ENCODE measurements at places on chromosomes 5 and 9.
A peak's percentile ranks its signal among the peaks of the same experiment; 100 is the strongest.

DNA sequence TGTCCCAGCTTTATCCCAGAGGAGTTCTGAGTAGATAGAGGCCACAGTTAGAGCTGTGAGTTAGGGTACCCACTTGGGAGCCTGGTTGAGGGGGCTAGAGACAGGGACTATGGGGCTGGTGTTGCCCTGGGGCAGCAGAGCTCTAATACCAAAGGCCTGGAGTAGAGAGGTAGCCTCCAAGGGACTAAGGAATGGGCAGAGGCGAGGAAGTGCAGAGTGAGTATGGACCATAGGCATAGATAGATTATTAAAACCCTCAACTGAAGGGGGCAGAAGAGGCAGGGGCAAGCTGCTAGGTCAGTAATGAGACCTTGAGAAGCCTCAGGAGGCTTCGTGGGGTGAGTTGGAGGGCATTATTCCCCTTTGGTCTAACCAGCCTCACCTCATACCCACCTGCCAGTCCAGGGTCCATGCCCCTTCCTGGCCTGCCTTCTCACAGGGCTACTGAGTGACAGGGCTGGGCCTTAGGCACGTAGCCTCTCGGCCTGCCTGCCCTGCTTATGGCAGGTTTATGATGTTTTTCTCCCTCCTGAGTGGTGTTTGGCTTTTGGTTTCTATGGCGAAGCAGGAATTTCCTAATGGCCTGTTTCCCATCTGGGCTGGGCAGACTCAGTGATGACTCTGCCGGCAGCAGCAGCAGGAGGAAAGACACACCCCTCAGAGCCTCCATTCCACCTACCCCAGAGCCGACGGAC lies 8.0 kb downstream of the PDLIM4 start:
- H3K27me3 ChIP-seq = no peaks in the 10 kb centered on the region
- DNase-seq = peak; percentile 96
- H3K4me1 ChIP-seq = peaks cover 69% of the 10 kb centered on the region

- no peaks in the 10 kb centered on the region for H3K27me3 ChIP-seq
- H3K4me1 ChIP-seq = no peaks in the 10 kb centered on the region
- no peak overlapping the region for H3K27ac ChIP-seq
- no peak for DNase-seq
- H3K4me3 ChIP-seq = no peak overlapping the region
Measured at GRCh38 chr5:17076272-17076671, 140.2 kb upstream of the MYO10 start.

- peak; percentile 67 for DNase-seq
- H3K27ac ChIP-seq = no peak overlapping the region
- H3K36me3 ChIP-seq = peaks cover 3% of the 10 kb centered on the region
- H3K4me3 ChIP-seq = no peak overlapping the region
- H3K4me1 ChIP-seq = peaks cover 7% of the 10 kb centered on the region
Measured at GRCh38 chr9:100011062-100011681, 87.6 kb downstream of the ERP44 start.

DNA sequence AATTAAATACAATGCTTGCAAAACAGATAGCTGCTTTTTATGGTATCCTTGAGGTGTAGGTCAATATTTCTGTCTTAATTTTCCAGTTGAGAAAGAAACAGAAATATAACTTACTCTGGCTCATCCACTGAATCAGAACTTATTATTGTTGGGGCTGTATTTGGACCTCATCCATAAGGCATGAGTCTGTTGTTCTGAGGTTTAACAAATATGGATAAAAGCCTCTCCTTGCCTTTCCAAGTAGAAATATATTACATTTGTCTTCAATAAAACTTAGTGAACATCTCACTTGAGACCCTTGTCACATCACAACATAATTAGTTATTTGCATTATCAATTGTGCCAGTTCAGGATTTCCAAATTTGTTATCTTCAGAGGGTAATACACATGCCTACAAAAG lies 525.8 kb downstream of the AGTPBP1 start:
- no peak for DNase-seq
- no peak overlapping the region for H3K4me3 ChIP-seq
- no peaks in the 10 kb centered on the region for H3K27me3 ChIP-seq
- no peaks in the 10 kb centered on the region for H3K4me1 ChIP-seq

DNA sequence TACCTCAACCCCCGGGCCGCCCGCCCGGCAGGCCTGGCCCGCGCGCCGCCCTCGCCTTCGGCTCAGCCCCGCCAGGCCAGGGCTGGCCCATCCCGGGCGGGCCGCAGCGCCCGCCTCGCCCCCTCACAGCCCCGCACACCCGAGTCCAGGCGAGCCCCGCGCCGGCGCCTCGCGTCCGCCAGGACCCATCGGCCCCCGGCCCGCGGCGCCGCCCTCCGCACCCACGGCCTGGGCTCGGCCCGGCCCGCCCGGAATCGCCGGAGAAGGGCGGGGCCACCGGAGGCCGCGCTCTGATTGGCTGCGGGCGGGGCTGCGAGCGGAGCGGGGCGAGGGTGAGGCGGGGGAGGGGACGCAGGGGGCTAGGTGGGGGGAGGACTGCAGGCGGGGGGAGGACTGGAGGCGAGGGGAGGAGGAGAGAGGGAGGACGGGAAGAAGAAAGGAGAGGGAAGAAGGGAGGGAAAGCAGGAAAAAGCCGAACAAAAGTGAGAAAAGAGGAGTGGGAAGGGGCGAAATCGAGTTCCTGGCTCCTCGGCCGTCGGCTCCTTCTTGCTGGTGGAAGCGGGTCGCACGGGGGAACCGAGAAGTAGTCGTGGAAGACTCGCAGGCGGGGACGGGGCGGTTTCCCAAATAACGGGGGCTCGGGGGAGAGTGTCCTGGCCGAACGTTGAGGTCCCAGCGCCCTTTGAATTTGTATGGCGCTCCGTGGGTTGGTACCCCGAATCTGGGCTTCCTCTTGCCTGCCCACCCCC lies 472 bp upstream of the UBTD2 start:
- peak; percentile 74 for DNase-seq
- H3K4me1 ChIP-seq = peaks cover 3% of the 10 kb centered on the region
- H3K36me3 ChIP-seq = no peaks in the 10 kb centered on the region
- peak overlapping the region; percentile 94 for H3K4me3 ChIP-seq

GRCh38 chr5:124878583-124879342 lies 132.3 kb upstream of the ZNF608 start:
- H3K4me3 ChIP-seq = no peak overlapping the region
- DNase-seq = no peak
- no peak overlapping the region for H3K27ac ChIP-seq
- H3K36me3 ChIP-seq = no peaks in the 10 kb centered on the region

GRCh38 chr5:147382776-147383175 lies 127.1 kb downstream of the DPYSL3 start:
- no peaks in the 10 kb centered on the region for H3K4me1 ChIP-seq
- peak overlapping the region; percentile 28 for H3K27ac ChIP-seq
- H3K36me3 ChIP-seq = no peaks in the 10 kb centered on the region
- no peaks in the 10 kb centered on the region for H3K27me3 ChIP-seq
- H3K4me3 ChIP-seq = peak overlapping the region; percentile 30
- no peak for DNase-seq

- no peak overlapping the region for H3K27ac ChIP-seq
- H3K4me1 ChIP-seq = no peaks in the 10 kb centered on the region
- no peaks in the 10 kb centered on the region for H3K36me3 ChIP-seq
- no peaks in the 10 kb centered on the region for H3K27me3 ChIP-seq
- DNase-seq = no peak
Measured at GRCh38 chr5:136251502-136252169, 58.7 kb upstream of the SMIM32 start.

GRCh38 chr5:156825688-156826087 lies 24.4 kb upstream of the PPP1R2B start:
- H3K36me3 ChIP-seq = no peaks in the 10 kb centered on the region
- H3K27ac ChIP-seq = no peak overlapping the region
- no peak overlapping the region for H3K4me3 ChIP-seq
- H3K27me3 ChIP-seq = no peaks in the 10 kb centered on the region

DNA sequence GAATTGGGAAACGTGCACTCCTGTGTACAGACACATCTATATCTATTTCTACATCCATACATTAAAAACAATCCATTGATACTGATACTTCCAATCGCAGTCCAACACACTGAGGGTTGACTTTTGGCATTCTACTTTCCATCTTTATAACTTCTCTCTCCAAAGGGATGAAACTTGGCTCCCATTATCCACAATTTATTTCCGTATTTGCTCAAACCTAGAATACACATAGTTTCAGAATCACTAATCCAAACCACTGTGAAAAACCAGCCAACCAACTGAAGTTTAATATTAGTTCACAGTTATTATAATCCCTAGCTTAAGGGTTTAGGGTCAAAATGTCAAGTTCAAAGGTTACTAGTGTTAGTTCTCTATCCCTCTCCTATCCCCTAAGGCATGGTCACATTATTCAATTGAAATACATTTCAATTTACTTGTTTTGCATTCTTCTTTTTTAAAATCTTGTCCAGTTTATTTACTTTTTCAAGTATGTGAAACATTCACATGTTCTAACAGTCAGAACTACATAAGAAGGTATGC lies 156.5 kb downstream of the MED27 start:
- no peak for DNase-seq
- no peaks in the 10 kb centered on the region for H3K4me1 ChIP-seq
- H3K36me3 ChIP-seq = no peaks in the 10 kb centered on the region
- no peaks in the 10 kb centered on the region for H3K27me3 ChIP-seq
- H3K4me3 ChIP-seq = no peak overlapping the region

GRCh38 chr5:175830586-175831300 lies 40.6 kb upstream of the CPLX2 start:
- H3K36me3 ChIP-seq = no peaks in the 10 kb centered on the region
- no peak overlapping the region for H3K4me3 ChIP-seq

GRCh38 chr5:360257-361027 lies 38.9 kb downstream of the AHRR start:
- H3K4me1 ChIP-seq = no peaks in the 10 kb centered on the region
- H3K36me3 ChIP-seq = peaks cover 51% of the 10 kb centered on the region
- H3K27me3 ChIP-seq = no peaks in the 10 kb centered on the region
- no peak overlapping the region for H3K4me3 ChIP-seq
- no peak overlapping the region for H3K27ac ChIP-seq
- no peak for DNase-seq

DNA sequence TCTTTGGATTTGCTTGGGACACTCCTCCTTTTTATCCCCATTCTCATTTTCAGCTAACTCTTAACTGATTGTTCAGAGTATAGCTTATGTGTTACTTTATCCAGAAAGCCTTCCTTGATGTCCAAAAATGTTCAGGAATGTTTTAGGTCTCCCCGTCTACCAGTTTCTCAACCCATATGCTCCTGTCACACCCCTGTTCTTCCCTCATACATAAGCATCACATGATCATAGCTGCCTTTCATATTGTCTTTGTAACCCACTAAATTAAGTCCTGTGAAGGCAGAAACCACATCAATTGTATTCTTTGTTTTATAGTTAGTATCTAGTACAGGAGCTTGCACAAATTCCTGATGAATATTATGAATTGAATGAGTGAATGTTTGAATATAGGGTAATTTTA lies 321.9 kb upstream of the ACTBL2 start:
- H3K4me1 ChIP-seq = peaks cover 4% of the 10 kb centered on the region
- H3K27ac ChIP-seq = no peak overlapping the region
- H3K4me3 ChIP-seq = no peak overlapping the region
- no peaks in the 10 kb centered on the region for H3K27me3 ChIP-seq
- H3K36me3 ChIP-seq = no peaks in the 10 kb centered on the region

GRCh38 chr9:127977884-127978647 lies 2.7 kb downstream of the EEIG1 start:
- no peaks in the 10 kb centered on the region for H3K27me3 ChIP-seq
- H3K36me3 ChIP-seq = no peaks in the 10 kb centered on the region
- peak overlapping the region; percentile 19 for H3K27ac ChIP-seq
- H3K4me1 ChIP-seq = peaks cover 34% of the 10 kb centered on the region
- peak; percentile 80 for DNase-seq

DNA sequence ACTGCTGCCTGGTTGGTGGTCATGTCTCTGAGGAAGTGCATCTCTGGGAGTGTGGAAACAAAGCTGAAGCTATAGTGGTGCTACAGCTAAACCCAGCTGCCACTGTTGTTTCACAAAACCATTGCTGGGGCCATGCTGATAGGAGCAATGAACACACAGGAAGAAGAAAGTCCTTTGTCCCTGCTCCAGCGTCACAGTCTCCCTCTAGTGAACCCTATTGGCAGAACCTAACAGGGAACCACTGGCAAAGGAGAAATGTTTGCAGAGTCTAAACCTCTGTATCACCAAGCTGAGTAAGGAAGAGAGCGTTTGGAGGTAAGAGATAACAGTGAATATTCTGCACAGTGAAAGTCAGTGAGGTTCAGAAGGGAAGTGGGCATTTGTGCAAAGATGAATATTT lies 244.0 kb downstream of the YTHDC2 start:
- H3K27ac ChIP-seq = no peak overlapping the region
- H3K27me3 ChIP-seq = no peaks in the 10 kb centered on the region
- H3K4me1 ChIP-seq = no peaks in the 10 kb centered on the region
- H3K36me3 ChIP-seq = no peaks in the 10 kb centered on the region
- no peak overlapping the region for H3K4me3 ChIP-seq
- DNase-seq = no peak

DNA sequence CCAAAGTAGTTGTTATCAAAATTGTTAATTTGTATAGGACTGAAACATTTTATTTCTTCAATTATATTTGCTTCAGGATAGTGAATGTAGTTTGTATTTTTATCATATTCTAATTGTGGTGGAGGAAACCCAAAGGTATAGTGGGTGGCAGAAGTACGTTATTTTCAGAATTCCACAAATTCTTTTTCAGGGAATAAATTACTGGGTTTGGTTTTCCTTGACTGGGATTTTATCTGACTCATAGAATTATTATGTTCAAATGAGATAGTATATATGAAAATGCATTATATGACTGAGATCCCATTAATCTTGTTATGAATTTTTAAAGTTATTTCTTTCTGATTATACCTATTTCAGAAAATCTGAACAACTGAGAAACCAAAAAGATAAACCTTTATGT lies 73.7 kb downstream of the VPS13A start:
- H3K36me3 ChIP-seq = peaks cover 3% of the 10 kb centered on the region
- H3K27me3 ChIP-seq = no peaks in the 10 kb centered on the region
- no peak for DNase-seq
- H3K4me3 ChIP-seq = no peak overlapping the region

- peak; percentile 50 for DNase-seq
- H3K4me3 ChIP-seq = no peak overlapping the region
- H3K27me3 ChIP-seq = 0 out of 2 replicates have a peak, but pooled peaks cover 1% of the 10 kb centered on the region
- no peaks in the 10 kb centered on the region for H3K4me1 ChIP-seq
- H3K36me3 ChIP-seq = no peaks in the 10 kb centered on the region
Measured at GRCh38 chr5:59328709-59329296, 564.7 kb downstream of the PDE4D start.

DNA sequence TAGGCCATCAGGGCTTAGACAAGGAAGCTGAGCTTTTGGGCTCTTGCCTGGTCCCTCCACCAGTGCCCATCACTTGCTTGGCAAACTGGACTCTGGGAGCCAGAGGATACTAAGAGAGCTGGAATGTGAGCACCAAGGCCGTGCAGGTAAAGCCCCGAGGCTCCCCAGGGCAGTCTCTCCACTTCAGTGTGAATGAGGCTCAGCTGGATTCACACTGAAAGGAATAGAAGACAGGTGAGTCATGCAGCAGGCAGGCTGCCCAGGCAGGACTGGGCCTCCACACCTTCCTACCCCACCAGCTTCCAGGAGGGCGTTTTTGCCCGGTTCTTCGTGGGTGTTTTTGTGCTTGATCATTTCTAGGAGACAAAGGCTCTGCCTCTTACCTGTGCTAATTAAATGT lies 7.3 kb upstream of the CTSV start:
- no peaks in the 10 kb centered on the region for H3K36me3 ChIP-seq
- 0 out of 2 replicates have a peak, but pooled peaks cover 1% of the 10 kb centered on the region for H3K27me3 ChIP-seq
- no peak overlapping the region for H3K4me3 ChIP-seq
- DNase-seq = peak; percentile 7
- H3K4me1 ChIP-seq = no peaks in the 10 kb centered on the region

Data from IMR-90 (cell line).